ENCODE measurements at places on chromosomes 12 and 14.

- peak; percentile 35 for DNase-seq
Measured at GRCh38 chr12:124898200-124898922, 16.1 kb downstream of the UBC start.

- no peak for DNase-seq
Measured at GRCh38 chr14:47085678-47086077, 434.1 kb upstream of the RPL10L start.

DNA sequence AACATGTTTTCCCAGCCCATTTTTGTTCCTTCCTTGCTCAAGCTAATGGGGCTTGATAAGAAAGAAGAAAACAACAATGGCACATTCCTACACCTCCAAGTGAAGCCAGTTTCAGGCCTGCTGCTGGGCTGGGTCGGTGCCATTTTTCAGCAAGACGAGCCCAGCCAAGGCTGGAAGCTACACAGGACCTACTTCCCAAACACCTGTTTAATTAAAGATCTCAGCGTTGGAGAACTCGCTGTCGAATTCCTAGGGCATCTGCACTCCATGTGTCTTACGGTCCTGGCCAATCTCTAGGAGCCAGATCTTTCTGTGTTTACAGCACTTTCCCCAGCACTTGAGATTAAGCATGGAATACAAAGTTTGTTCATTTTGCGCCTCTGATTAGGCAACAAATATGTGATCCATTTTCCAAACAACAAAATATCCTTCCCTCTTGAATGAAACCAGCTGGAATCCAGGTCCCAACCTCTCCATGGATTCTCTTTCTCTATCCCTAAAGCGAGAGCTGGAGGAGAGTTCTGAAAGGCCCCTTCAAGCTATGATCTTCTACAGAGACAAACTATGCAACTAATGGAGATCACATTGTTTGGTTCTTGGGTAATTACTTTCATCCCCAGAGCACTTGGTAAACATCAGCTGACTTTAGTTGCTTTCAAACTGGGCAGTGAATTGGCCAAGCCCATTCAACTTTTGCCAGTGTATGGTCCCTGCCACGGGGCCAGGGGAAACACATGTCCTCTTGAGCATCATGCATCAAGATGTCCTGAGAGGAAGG is 34.3 kb upstream of the TC2N start:
- DNase-seq: no peak

DNA sequence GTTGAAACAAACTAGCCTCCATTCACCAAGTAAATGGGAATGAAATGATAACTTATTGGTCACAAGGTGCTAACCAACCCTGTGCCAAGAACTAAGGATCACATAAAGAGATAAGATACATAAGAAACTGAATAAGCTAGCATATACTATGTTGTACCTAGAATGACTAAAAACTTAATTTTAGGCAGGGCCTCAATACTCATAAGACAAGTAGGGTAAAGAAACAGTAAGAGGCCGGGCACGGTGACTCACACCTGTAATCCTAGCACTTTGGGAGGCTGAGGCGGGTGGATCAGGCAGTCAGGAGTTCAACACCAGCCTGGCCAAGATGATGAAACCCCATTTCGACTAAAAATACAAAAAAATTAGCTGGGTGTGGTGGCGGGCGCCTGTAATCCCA is 17.7 kb downstream of the GDF11 start:
- no peak for DNase-seq
